GOT3 (cell line): ENCODE measurements at places on chromosomes 13 and 19.

DNA sequence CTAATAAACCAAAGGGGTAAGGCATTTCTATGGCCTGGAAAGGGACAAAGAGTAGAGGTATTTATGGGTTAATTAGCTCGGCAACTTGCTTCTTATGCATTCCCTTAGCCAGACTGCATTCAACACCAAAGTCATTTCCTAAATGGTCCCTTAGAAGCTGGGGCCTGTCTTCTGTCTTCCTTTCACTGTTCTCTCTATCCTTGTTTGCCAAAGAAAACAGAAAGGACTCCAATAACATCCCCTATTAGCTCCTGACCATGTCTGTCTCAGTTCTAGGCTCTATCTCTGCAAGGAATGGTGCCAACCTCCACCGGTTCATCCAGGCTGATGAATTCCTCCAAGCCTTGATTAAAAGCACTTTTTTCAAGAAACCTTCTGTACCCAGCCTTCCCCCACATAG, 123.5 kb downstream of the KCTD12 start:
- DNase-seq, result no peak

DNA sequence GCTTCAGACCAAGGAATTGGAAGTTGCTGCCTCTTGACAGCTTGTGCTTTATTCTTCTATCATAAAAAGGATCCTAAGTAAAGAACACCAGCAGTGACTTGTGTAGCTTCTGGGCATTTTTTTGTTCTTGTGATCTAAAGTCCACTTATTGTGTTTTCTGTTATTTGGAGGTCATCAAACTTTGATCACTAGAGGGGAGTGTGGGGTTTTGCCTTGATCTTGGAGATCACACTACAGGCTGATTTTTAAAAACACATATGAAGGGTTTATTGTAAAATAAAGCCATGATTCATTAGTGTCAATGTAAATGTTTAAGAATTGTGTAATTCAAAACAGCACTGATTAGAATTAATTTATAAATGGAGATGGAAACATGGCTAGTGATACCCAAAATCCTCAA, 328.7 kb upstream of the EDNRB start:
- no peak for DNase-seq

GRCh38 chr19:15234431-15235130, 2.3 kb upstream of the EPHX3 start:
- no peak for DNase-seq

DNA sequence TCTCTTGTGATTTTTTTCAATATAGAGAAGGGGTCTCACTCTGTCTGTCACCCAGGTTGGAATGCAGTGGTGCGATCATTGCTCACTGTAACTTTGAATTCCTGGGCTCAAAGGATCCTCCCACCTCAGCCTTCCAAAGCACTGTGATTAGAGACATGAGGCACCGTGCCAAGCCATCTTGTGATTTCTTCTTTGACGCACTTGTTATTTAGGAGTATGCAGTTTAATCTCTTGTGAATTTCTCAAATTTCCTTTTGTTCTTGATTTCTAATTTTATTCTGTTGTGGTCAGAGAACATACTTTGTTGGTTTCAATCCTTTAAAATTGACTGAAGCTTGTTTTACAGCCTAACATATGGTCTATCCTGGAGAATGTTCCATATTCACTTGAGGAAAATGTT, 14.5 kb downstream of the IPO5 start:
- no peak for DNase-seq

DNA sequence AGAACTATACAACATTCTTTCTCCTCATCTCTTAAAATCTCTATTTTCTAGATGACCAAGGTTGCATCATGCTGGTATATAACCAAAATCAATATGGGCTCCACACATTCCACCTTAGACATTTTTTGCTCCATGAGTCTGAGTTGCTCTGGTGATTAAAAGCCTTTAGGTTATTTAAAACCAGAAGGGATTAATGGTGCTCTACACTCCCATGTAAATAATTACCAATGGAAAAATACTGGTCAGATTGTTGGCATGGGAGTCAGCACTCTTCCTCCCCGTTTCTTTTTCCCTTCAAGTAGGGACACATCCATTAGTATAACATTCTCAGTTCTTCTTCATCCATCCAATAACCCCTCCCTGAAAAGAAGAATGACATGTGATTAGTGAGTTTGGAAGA, 747.7 kb downstream of the PCDH17 start:
- no peak for DNase-seq
